ENCODE measurements at places on chromosomes 12 and 14. TPM values are rescaled to one million over a fixed set of nuclear protein-coding genes. Genes with fewer than 3 reads are reported as not detected.

KITLG gene
- polyA plus RNA-seq: not detected

PLEKHG7 gene
- not detected for polyA plus RNA-seq

A2M gene
- polyA plus RNA-seq: 0.08 TPM

SRRM4 gene
- not detected for polyA plus RNA-seq

RIMBP2 gene
- polyA plus RNA-seq: not detected

FGF23 gene
- not detected for polyA plus RNA-seq

KRT6A gene
- not detected for polyA plus RNA-seq

CAPRIN2 gene
- polyA plus RNA-seq: 6.5 TPM

TSPAN9 gene
- polyA plus RNA-seq: 0.41 TPM

OR8S1 gene
- polyA plus RNA-seq: not detected

C12orf54 gene
- not detected for polyA plus RNA-seq

TAS2R9 gene
- polyA plus RNA-seq: not detected

ZNF84 gene
- 22.6 TPM for polyA plus RNA-seq

LRRC43 gene
- not detected for polyA plus RNA-seq

FAR2 gene
- polyA plus RNA-seq: 1.3 TPM

OR4K17 gene
- not detected for polyA plus RNA-seq

OVCH1 gene
- not detected for polyA plus RNA-seq

RERGL gene
- not detected for polyA plus RNA-seq

B4GALNT3 gene
- polyA plus RNA-seq: 1.6 TPM

KRT2 gene
- polyA plus RNA-seq: 2.4 TPM

CCND2 gene
- polyA plus RNA-seq: 57.3 TPM

TGM1 gene
- polyA plus RNA-seq: not detected

CD4 gene
- 364 TPM for polyA plus RNA-seq

NEUROD4 gene
- not detected for polyA plus RNA-seq

PLEK2 gene
- polyA plus RNA-seq: 5.4 TPM

CEP170B gene
- polyA plus RNA-seq: 0.05 TPM

EMC9 gene
- 9.6 TPM for polyA plus RNA-seq

P2RX7 gene
- 2.0 TPM for polyA plus RNA-seq

GDF3 gene
- not detected for polyA plus RNA-seq

FAIM2 gene
- polyA plus RNA-seq: not detected

PCED1B gene
- 147 TPM for polyA plus RNA-seq

MORN3 gene
- 2.3 TPM for polyA plus RNA-seq

EPYC gene
- polyA plus RNA-seq: not detected

BCL7A gene
- 4.0 TPM for polyA plus RNA-seq

TCL1A gene
- polyA plus RNA-seq: 2.9 TPM

KIF5A gene
- polyA plus RNA-seq: 0.06 TPM

ART4 gene
- not detected for polyA plus RNA-seq

NGB gene
- polyA plus RNA-seq: not detected

RNFT2 gene
- polyA plus RNA-seq: 1.2 TPM

GPR84 gene
- polyA plus RNA-seq: not detected

C12orf60 gene
- polyA plus RNA-seq: 1.5 TPM

SIX4 gene
- polyA plus RNA-seq: not detected

GPX2 gene
- not detected for polyA plus RNA-seq

Measured in naive thymus-derived CD4-positive, alpha-beta T cell (primary cell).